ENCODE measurements at places on chromosomes 7 and 10. TPM values are rescaled to one million over a fixed set of nuclear protein-coding genes. Genes with fewer than 3 reads are reported as not detected.
A peak's percentile ranks its signal among the peaks of the same experiment; 100 is the strongest.

IGF2BP3 gene
- polyA plus RNA-seq: 0.50 TPM

INA gene
- polyA plus RNA-seq: 0.03 TPM

PLCE1 gene
- polyA plus RNA-seq: not detected

HIP1 gene
- polyA plus RNA-seq: 12.2 TPM

ANKRD7 gene
- polyA plus RNA-seq: not detected

CALHM1 gene
- 0.06 TPM for polyA plus RNA-seq

DEPP1 gene
- polyA plus RNA-seq: not detected

AMZ1 gene
- 0.73 TPM for polyA plus RNA-seq

DNA sequence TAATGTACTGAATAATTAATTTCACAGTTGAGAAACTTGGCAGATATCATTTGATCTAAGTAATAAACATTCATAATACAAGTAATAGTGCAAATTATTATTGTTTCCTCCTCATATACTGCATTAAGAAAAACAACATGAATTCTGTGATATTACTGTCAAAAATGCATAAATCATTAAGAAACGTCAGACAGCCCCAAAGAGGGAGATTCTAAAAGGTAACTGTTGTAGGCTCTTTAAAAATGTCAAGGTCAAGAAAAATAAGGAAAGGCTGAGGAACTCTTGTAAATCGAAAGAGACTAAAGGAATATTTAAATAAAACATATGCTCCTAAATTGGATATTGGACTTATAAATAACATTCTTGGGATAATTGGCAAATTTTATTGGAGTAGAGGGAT, 67.9 kb downstream of the CABCOCO1 start:
- DNase-seq: no peak

- no peak for DNase-seq
Measured at GRCh38 chr7:75727881-75728593, 10.7 kb downstream of the HIP1 start.

GRCh38 chr7:28674359-28674782, 262.1 kb downstream of the CREB5 start:
- no peak for DNase-seq

GRCh38 chr10:67794256-67794655, 43.7 kb downstream of the DNAJC12 start:
- no peak for DNase-seq

GRCh38 chr7:3151784-3152183, 108.1 kb upstream of the CARD11 start:
- DNase-seq: peak; percentile 47

- peak; percentile 34 for DNase-seq
Measured at GRCh38 chr10:74824184-74824899, 2.1 kb upstream of the KAT6B start.

DNA sequence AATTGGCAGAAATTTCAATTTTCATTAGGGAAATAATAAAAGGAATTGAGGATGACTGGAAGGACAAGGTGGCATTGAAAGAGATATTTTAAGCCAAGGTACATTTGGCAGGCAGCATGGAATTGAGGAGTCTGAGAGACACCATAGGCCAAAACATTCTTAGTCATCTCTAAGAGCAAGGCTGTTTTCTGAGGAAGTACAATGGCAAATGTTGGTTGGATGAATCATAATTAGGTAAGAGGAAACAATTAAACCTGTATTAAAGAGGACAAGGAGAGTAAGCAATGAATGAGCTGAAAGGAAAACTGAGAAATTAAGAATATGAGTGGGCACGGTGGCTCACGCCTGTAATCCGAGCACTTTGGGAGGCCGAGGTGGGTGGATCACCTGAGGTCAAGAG, 86.3 kb downstream of the MRPL32 start:
- no peak for DNase-seq

DNA sequence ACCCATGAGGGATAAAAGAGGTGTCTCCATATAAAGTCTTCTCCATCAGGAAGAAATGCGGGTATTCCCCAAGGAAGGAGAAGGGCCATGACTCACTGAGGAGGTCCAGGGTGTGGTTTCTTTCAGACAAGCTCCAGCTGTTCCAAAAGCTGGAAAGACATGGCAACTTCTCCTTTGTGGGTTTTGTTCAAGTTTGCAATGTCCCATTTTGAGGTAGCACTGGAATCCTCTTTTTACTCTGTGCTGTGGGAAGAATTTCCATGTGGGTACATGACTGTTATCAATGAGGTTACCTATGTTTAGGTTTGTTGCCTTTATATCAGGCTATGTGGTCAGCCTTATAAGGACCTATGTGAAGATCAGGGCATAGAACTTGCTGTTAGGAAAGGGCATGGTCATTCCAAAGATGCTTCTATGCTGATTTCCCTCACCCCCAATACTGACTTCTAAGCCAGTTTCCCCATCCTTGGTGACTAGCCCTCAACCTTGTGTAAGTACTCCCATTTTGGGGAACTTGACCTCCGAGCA, 697.5 kb downstream of the INHBA start:
- DNase-seq: no peak

DNA sequence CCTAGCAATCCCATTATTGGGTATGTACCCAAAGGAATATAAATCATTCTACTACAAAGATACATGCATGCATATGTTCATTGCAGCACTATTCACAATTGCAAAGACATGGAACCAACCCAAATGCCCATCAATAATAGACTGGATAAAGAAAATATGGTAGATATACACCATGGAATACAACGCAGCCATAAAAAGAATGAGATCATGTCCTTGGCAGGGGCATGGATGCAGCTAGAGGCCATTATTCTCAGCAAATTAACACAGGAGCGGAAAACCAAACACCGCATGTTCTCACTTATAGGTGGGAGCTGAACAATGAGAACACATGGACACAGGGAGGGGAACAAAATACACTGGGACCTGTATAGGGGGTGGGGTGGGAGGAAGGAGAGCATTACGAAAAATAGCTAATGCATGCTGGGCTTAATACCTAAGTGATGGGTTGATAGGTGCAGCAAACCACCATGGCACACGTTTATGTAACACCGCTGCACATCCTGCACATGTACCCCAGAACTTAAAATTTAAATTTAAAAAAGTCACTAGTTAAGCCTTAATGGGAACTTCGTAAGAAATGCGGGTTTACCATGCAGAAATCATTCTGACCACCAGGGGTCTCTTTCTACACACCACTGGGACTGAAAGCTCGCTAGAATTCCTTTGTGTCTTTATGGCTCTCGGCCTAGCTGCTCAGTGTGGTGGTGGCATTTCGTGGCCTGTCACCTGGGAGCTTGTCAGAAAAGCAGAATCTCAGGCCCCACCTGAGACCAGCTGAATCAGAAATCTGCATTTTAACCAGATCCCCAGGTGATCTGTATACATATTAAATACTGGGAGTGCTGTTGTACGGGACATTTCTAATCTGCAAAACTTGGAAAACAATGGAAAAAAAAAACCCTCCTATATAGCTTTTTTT, 9.5 kb downstream of the ANKRD1 start:
- DNase-seq: peak; percentile 77

- DNase-seq: no peak
Measured at GRCh38 chr7:130814778-130815335, 80.8 kb upstream of the KLF14 start.

DNA sequence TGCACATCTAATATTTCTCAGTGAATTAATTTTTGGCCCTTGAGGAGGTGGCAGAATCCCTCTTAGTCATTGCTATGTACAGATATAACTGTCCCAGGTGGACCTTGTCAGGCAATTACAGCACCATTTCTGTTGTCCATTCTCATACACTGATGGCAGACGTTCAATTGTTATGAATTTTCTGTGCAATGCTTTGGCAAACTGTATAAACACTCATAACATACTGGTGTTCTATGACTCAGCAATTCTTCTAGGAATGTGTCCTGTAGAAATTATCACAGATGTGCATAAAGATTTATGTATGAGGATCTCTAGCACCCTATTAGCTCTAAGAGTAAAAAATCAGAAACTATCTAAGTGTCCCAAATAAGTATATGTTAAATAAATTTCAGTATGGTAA, 80.8 kb downstream of the DNAJB9 start:
- DNase-seq: no peak

GRCh38 chr7:13148548-13148947, 461.1 kb downstream of the ARL4A start:
- no peak for DNase-seq

- DNase-seq: no peak
Measured at GRCh38 chr7:80284855-80285254, 150.2 kb downstream of the GNAI1 start.

- no peak for DNase-seq
Measured at GRCh38 chr7:94492601-94493000, 17.0 kb upstream of the CASD1 start.

- DNase-seq: no peak
Measured at GRCh38 chr7:139749545-139749944, 28.3 kb downstream of the HIPK2 start.

- DNase-seq: no peak
Measured at GRCh38 chr10:3619241-3619640, 165.8 kb downstream of the KLF6 start.

- DNase-seq: no peak
Measured at GRCh38 chr7:113945018-113945938, 26.5 kb upstream of the PPP1R3A start.

DNA sequence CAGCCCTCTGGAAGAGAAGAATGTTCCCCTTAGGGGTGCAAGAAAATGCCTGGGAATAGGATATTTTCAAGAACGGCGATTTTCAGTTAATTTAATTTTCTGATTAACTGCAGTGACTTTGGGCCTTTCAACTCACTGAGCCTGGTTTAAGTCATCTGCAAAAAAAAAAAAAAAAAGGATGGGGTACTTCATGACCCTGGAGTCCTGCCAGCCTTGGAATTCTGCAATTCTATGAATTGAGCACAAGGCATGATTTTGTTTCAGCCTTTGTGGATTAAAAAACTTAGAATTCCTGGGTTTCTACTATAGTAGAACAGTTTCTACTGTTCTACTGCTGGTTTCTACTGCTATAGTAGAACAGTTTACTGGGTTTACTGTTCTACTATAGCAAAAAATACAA, 58.3 kb upstream of the CALD1 start:
- DNase-seq: no peak

- DNase-seq: no peak
Measured at GRCh38 chr7:50531401-50531911, 33.7 kb downstream of the DDC start.

DNA sequence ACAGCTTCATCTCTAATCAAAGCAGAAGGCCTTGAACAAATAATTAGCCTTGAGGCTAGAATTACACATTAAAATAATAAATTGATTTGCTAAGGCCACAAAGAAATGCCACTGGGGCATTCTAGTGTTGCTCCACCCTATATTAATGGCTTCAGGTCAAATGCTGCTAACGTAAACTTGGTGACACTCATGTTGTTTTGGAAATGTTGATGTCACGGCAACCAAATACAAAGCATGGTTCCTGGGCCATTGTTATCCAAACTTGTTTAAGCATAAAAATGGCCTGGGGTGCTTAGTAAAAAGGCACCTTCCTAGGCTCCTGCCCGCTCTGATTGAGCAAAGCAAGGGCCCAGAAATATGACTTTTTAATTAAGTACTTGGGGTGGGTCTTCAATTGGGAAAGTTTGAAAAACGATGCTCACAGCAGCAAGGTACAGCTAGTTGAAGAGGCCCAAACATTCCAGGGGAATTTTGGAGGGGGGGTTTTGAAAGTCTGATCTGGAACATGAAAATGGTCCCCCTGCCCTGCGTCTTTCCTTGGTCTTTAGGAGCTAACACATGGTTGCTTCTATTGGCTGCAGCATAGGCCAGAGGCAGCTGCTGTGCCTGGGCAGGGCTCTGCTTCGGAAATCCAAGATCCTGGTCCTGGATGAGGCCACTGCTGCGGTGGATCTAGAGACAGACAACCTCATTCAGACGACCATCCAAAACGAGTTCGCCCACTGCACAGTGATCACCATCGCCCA, 67.8 kb downstream of the ABCC2 start:
- DNase-seq: no peak

DNA sequence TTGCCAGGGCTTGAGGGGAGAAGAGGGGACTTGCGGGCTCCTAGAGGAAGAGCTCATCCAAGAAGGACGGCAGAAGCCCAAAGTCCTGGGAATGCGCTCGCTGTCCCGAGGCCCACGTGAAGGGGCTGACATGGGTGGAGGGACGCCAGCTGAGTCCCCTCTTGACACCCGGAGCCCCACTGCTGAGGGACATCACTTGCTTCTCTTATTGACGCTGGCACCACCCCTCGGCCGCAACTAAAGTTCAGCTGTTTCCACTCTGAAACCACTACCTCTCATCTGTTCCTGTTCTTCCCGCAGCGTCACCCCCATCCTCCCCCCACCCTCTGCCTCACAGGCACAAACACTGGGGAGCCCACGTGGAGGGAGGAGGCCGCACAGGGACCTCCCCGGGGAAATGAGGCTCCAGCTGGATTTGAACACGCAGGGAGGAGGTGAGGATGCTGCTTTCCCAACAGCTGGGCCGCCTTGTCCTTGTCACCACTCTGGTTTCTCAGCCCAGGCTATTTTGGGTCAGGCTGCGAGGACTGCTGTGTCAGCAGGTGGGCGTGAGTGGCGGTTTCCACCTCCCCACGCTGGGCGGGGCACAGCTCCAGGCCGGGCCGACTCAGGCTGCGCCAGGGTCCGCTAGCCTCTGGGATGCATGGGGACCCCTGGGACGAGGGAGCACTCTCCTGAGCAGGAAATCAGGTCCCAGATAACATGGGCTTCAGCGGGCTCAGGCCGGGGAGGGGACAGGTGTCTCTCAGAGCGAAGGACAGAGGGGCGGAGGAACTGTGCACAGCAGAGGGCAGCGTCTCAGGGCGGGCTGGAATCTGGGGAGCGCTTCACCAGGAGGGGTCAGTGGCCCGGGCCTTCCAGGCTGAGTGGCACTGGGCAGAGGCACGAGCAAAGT, 156.3 kb downstream of the ZNF248 start:
- DNase-seq: no peak

GRCh38 chr10:100173035-100173434, 12.8 kb downstream of the ERLIN1 start:
- DNase-seq: no peak

DNA sequence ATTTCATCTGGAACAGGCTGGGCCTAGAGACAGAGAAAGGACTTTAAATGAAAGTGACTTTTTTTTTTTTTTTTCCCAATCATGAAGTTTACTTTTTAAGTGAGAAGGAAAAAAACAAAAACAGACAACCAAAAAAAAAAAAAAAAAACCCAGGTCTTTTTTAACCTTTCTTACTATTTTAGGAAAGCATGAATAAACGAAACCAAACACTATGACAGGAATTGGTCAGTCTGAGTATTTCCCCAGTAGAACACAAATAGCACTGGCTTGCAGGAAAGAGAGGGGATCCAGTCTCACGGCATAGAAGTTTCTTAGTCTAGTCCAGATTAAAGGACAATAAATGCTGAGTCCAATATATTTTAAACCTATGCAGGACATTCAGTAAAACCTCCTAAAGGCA, 180.5 kb upstream of the CCDC6 start:
- no peak for DNase-seq

Measured in B cell (primary cell).